MM.1S (cell line): ENCODE measurements at places on chromosomes 6 and 20.
A peak's percentile ranks its signal among the peaks of the same experiment; 100 is the strongest.

DNA sequence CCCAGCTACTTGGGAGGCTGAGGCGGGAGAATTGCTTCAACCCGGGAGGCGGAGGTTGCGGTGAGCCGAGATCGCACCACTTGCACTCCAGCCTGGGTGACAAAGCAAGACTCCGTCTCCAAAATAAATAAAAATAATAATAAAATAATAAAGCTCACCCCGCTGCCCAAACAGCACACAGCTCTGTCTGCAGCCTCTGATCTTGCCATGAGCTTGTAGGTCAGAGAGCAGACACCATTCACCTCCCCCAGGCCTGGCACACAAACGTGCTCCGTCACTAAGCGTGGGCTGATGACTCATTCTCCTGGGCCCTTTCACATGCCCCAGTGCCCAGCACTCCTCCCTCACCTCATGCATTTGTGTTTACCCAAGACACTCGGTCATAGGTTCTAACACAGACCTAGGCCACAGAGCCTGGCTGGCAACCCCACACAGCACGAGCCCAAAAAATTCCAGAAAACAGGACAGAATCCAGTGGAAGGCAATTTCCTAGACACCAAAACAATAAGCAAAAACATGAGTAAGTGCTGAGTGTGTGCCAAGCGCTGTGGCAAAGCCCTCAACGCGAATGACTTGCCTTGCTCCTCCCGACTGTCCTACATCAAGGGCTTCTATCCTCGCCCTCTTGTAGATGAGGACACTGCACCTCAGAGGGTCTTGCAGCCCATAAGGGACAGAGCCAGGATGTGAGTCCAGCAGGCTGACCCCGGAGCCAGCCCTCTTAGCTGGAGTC, 18.0 kb downstream of the ATP9A start:
- DNase-seq, result no peak

DNA sequence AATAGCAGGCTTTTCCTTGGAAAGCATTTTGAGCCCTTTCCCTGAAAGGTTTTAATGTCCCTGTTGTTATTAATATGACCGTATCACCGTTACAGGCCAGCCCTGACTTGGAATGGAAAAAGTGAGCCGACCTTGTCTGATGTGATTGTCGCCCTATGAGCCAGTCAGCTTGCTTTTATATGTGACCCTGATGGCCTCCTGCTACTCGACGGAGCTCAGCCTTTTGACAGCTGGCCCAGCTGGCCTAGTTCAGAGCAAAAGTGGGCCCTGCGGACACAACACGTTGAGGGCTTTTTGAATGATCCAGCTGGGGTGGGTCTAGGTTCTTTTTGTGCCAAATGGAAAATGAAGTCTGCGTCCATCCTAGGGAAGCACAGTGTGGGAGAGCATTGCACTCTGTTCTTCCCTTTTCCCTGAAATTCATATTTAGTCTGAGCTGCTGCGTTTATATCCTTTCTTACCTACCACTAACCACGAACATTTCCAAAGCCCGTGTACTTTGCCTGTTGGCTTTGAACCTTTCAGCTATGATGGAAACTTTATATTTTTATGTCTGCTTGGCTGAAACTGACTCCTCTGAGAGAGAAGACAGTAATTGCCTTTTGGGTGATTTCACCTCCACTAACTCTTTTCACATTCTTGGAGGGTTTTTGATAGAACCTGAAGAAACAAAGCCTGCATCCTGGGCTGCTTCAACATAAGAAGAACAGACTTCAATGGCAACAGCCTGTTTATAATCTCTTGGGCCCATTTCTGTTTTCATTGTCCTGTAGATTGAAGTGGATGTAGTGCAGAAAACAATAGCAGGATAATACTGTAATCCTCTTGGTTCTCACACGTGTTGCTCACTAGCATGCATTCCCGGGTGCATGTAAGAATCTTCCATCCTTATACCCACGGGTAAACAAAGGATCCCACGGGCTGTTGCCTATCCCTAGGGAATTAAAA, 121.8 kb upstream of the HDGFL1 start:
- DNase-seq, result no peak

DNA sequence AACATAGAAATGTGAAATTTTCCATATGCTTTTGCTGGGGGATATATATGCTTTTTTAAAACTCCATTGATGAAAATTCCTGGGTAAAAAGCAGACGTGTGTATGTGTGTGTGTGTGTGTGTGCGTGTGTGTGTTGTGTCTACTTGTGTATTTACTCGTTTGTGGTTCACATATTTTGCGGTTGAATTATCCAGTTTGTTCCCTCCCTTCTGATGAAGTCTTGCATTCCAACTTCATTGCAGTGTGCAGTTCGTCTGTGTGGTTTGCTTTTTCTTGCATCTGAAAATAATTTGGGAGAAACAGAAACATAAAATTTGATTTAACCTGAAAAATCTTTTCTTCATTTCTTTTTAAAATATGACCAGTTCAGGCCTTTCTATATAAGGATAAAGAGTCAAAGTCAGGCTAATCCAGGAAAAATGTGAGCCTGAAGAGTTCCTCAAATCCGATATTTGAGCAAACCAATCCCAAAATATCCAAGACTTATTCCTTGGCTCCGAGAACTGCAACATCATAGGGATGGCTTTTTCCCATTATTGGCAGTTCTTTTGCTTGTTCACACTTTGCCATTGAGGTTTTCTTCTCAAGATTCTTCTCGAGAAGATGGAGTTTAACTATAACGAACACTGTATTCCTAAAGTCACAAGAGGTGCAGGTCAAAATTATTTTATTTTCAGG, 202.2 kb upstream of the CCN2 start:
- no peak for DNase-seq

- DNase-seq, result no peak
Measured at GRCh38 chr6:41518118-41518517, 28.1 kb upstream of the FOXP4 start.

DNA sequence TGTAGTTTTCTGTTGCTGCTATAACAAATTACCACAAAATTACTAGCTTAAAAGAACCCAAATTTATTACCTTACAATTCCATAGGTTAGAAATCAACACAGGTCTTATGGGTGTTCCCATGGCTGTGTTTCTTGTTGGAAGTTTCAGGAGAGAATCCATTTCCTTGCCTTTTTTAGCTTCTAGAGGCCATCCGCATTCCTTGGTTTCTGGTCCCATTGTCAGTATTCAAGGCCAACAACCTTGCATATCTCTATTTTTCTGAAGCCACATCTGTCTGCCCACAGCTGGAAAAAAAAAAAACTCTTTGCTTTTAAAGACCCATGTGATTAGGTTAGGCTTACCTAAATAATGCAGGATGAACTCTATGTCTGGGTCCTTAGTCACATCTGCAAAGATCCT, 129.7 kb upstream of the SAMD5 start:
- DNase-seq, result no peak

DNA sequence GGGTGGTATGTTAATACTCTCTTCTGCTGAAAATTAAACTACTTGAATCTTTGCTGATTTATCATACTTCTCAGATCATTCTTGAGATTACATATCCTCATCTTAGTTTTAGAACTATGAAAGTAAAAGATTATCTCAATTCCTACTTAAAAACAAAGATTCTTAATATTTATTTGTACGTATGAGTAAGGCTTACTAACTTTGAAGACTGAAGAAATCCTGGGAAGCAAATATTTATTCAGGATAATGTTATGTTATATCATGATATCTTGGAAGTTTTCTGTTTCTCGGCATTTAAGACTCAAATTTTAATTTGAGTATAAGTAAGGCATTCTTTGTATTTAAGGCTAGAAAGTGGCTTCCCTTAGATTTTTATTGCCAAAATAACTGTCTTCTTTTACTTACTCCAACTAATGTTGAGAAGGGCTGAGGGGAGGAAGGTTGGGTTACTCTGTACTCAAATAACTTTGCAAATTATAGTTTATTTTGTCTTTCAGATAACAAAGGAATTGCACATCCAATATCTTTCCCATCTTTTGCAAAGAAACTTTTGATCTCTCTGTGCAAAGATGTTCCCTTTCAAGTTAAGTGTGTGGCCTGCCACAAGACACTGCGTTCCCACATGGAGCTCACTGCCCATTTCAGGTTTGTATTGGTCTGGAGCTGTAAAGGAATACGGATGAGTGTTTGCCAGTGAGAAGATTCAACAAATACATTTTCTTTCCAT, 30.5 kb upstream of the BAG2 start:
- no peak for DNase-seq

DNA sequence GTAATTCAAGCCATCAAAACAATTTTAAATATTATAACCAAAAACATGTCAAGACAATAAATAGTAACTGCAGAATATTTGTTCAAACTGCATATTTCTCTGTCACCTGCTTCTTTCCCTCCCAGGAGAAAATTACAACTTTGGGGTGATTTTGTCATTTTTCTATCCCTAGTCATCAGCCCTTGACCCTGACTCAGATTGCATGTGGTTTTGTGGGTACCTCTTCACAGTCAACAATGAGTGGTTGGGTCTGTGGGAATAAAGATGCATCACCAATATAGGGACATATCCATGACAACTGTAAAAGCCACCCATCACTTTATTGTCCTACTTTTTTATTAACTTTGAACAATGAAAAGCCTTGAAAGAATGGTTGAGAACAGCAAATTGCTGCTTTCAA, 7.3 kb downstream of the COL10A1 start:
- no peak for DNase-seq

GRCh38 chr6:161522276-161522675, 248.4 kb upstream of the AGPAT4 start:
- DNase-seq, result no peak

DNA sequence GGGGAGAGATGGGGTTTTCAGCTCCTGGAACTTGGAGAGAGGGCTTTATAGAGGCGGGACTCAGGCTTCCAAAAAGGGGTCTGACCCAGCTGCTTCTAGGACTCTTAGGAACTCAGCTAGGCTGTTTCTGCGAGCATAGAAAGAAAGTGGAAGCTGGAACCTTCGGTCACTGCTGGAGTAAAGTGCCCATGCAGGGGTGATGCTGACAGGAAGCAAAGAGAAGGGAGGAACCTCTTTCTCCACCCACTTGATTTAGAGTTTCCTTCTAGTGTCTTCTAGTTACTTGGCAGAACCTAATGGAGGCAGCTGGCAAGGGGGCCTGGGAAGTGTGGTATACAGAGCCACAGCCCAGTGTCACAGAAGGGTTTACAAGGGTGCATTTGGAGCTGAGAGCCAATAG, 283.6 kb downstream of the QKI start:
- DNase-seq, result no peak

DNA sequence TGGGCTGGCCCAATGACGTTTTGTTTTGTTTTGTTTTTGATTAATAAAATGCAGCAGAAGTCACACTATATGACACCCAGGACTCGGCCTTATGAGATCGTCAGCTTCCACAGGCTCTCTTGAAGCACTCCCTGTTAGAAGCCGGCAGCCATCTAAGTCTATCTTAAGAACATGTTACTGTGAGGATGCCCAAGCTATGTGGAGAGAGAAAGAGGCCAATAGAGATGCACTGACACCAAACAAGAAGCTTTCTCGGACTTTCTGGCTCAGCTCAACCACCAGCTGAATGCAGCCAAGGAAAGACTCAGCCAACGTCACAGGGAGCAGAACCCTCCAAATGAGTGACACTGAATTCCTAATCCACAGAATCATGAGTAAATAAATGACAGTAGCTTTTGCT, 14.0 kb downstream of the SGK1 start:
- no peak for DNase-seq

DNA sequence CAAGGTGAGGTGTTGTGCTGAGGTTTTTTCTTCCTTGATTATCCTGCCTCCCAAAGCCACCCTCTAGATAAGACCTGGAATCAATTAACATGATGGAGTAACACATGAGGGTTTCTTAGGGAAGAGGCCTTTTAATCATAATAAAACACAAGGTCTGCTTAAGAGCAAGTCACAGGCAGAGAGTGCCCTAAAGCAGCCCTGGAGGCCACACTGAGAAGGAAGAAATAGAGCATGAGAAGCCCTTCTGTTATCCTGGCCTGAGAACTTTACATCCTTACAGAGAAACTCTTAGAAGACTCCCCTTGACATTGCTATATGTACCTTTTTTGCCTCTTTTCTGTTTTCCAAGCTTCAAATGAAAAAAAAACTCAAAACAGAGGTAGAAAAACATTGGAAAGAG, 132.3 kb downstream of the CEP57L1 start:
- no peak for DNase-seq

- DNase-seq, result no peak
Measured at GRCh38 chr6:47665112-47665511, 33.3 kb upstream of the ADGRF4 start.

DNA sequence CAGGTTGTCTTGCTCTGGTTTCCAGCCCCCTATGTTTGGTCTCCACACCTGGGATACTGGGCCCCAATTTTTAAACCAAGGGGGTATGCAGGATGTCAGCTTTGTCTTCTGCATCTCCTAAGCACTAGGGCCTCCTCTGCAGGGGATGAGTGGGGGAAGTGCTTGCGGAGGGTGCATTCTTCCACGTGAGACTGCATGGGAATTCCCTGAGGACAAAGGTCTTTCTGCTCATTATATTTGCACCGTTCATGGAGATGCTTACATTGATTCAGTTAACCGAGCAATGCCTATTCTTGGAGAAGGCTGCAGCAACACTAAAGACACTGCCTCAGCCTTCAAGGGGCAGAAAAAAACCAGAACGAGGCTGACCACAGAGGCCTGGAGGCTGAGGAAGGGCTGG, 45.4 kb downstream of the RAB44 start:
- no peak for DNase-seq

GRCh38 chr20:56433221-56433879, 21.3 kb downstream of the CASS4 start:
- DNase-seq, result no peak

- DNase-seq, result no peak
Measured at GRCh38 chr6:159844737-159845645, 44.9 kb downstream of the PNLDC1 start.

DNA sequence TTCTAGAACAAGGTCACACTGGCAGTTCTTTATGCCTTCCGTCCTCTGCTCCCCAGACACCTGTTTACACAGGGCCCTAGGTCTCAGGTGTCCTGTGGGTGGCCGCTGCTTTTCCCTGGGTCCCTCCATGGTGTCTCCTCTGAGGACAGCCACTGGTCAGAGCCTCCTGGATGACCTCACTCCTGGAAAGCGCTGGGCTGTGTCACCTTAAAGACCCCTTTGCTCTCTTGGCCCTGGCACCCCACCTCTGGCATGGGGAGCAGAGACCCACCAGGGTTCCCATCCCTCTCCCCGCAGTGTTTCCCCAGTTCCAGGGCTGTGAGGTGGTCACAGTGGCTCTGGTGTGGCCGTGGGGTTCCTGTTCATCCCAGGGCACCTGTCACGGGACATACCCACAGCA, 33.9 kb downstream of the NTSR1 start:
- DNase-seq, result no peak

DNA sequence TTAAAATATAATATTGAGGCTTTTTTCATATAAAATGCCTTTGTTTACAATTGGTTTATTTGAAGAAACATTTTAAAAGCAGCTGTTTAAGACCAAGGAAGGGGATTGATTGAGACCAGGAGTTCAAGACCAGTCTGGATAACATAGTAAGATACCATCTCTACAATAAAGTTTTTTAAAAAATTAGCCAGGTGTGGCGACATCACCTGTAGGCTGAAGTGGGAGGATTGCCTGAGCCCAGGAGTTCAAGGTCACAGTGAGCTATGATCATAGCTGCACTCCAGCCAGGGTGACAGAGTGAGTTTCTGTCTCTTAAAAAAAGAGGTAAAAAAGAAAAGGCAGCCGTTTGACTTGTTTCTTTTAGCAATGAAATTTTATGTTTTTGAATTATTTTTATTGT, 117.0 kb downstream of the STXBP5 start:
- no peak for DNase-seq

- peak; percentile 36 for DNase-seq
Measured at GRCh38 chr20:46060301-46060881, 29.4 kb downstream of the NCOA5 start.

- no peak for DNase-seq
Measured at GRCh38 chr6:124203812-124204167, 400.1 kb downstream of the NKAIN2 start.
